ENCODE measurements at places on chromosomes 6 and 20.

DNA sequence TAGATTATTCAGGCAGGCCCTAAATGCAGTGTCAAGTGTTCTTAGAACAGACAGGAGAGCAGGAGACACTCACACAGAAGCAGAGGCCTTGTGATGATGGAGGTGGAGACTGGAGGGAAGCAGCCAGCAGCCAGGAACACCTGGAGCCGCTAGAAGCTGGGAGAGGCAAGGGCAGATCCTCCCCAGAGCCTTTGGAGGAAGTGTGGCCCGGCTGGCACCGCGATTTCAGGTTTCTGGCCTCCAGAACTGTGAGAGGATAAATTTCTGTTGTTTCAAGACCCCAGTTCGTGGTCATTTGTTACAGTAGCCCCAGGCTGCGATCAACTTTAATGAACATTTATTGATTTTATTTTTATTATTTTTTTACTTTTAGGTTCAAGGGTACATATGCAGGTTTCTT lies 203.0 kb downstream of the QKI start:
- DNase-seq, result no peak

GRCh38 chr6:104711371-104711770 lies 148.3 kb downstream of the HACE1 start:
- no peak for DNase-seq

DNA sequence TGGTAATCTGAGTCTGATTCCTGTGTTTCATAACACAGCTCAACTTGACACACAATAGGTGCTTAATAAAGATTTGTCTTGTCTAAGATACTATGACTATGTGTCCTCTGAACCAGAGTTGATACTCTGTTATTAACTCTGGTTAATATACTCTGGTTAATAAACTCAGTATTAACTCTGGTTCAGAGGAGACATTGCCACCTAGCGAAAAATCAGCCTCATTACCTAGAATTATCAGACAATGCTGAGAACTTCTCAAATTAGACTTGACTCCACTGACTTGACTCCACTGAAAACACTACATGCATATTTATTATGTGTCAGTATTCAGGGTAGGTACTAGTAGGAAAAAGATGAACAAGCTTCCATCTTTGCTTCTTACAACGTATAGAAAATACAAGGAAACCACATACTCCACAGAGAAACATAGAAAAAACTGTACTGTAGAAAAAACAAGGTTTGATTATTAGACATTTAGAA lies 73.9 kb downstream of the AHI1 start:
- no peak for DNase-seq

DNA sequence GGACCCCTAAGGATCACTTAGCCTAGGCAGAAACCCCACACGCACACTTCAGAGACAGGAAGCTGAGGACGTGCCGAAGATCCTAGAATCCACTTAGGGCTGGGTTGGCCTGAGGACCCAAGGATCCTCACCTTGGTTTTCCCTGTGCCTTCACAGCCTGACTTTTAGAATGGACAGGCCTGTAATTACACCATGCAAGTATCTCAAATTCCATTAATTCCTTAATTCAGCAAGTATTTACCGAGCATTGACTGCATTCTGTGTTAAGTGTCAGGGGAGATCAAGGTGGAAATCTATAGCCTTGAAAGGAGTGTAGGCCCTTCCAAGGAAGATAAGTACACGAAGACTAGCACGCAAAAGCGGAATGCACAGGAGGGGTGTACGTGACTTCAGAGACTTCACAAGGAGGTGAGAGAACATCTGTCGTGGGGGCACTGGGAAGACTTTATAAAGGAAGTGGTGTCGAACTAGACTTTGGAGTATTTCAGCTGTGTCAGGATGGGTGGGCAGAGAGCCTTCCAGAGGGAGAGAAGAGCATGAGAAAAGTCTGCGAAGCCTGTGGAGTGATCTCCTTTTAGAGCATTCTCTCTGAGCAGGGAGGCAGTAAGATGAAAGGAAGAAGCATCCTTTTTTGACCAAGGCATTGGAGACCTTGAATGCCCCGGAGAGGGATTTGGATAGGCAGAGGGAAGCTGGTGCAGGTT lies 4.0 kb downstream of the DSP start:
- DNase-seq, result no peak

GRCh38 chr20:53757472-53757913 lies 163.9 kb upstream of the ZNF217 start:
- no peak for DNase-seq

All from activated CD4-positive, alpha-beta T cell treated with anti-CD3 and anti-CD28 coated beads for 36 hours (primary cell).